ENCODE measurements at places on chromosomes 16 and 17. TPM values are rescaled to one million over a fixed set of nuclear protein-coding genes. Genes with fewer than 3 reads are reported as not detected.

Gene SOCS1
- 7.9 TPM for total RNA-seq

- DNase-seq = no peak
Measured at GRCh38 chr17:77935121-77935571, 23.4 kb upstream of the TNRC6C start.

Gene ZNF750
- 117 TPM for total RNA-seq

DNA sequence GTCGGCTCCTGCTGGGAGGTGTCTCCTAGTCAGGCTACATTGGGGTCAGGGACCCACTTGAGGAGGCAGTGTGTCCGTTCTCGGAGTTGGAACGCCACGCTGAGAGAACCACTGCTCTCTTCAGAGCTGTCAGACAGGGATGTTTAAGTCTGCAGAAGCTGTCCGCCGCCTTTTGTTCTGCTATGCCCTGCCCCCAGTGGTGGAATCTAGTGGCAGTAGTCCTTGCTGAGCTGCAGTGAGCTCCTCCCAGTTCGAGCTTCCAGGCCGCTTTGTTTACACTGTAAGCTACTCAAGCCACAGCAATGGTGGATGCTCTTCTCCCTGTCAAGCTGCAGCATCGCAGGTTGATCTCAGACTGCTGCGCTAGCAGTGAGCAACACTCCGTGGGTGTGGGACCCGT, 36.0 kb downstream of the ITFG1 start:
- DNase-seq = no peak

GRCh38 chr16:4316864-4317531, 1.1 kb downstream of the GLIS2 start:
- DNase-seq = no peak

- no peak for DNase-seq
Measured at GRCh38 chr17:44863061-44863918, 15.6 kb downstream of the HIGD1B start.

- no peak for DNase-seq
Measured at GRCh38 chr16:81836279-81837054, 57.4 kb downstream of the PLCG2 start.

Gene CNGB1
- not detected for total RNA-seq

GRCh38 chr17:30957741-30958140, 13.1 kb upstream of the RNF135 start:
- no peak for DNase-seq
